ENCODE measurements at places on chromosomes 2 and 18. TPM values are rescaled to one million over a fixed set of nuclear protein-coding genes. Genes with fewer than 3 reads are reported as not detected.

The UGT1A3 gene
- not detected for polyA plus RNA-seq

The CRYBA2 gene
- polyA plus RNA-seq: not detected

DNA sequence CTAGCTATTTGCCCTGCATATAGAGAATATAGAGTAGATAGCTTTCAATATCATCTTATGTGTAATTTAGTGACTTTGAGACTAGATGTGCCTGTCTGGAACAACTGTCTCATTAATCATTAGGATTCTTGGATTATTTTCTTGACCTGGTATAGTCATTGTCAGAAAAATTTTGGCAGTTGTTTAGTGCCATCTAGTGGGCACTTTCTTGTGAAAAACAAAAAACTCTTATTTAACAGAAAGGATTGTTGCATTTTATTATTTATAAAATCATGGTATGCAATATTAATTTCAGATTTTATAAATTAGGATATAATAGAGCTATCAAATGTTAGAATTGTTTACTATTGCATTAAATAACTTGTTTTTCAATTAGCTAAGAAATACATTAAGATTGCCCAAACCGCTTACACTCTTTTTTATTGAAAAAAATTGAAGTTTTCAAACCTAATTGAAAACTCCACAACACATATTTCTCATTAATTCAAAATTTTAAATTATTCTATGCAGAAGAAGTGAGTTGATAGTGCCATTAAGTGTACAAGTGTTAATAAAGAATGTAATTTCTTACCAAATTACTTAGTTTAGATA, 80.3 kb downstream of the DYNAP start:
- peak; percentile 19 for DNase-seq

GRCh38 chr2:203662951-203663350, 43.5 kb upstream of the CD28 start:
- no peak for DNase-seq

DNA sequence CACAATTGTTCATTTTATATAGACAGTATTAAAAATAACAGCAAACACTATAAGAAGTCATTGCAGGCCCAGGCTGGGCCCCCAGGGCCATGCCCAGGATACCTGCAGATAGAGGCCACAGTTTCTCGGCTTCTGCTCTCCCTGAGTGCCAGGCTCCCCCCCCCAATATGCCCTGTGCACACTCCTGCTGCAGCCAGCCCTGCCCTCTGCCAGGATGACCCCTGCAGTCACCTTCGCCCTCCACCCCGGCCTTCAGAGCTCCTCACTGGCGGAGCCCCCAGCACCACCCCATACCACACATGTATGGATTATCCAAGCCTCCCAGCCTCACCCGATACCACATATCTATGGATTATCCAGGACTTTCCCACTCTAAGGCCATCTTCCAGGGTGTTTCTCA, 104.5 kb downstream of the TPO start:
- no peak for DNase-seq

GRCh38 chr2:129729011-129729410, 250.5 kb upstream of the RAB6C start:
- no peak for DNase-seq

DNA sequence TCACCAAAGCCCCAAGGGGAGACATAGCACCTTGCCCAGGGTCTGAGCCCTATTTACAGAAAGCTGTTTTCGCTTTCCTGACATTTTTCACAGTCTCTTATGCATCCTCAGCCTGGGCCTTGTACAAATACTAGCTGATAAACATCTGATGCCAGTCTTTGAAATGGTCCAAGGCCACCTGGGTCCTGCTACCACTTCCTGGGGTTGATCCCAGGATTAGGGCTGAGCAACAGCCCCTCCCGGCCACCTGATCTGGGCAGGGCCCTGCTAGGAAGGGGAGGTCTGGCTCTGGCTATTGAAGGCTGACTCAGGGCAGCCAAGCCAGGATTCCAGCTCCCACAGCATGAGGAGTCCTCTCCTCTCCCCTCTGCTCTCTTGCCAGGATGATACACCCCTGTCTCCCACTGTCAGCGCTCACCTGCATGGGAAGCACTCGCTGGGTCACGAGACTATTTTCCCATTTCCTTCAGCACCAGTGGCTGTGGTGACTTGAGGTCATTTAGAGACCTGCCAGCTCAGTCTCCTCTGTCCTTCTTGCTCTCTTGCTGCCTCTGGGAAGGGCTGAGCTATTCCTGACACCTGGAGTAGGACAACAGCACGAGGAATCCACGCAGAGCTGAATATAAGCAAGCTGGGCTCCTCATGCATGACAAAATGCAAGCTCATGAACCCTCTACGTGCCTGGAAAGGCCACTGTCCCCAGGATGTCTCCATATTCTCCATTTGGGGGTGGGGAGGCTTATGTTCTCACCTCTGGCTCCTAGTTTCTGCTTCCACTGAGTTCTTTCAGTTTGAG, 53.0 kb upstream of the LGALSL start:
- DNase-seq: no peak

- no peak for DNase-seq
These were observed 48.9 kb downstream of the CHST9 start for GRCh38 chr18:27136208-27136535.

DNA sequence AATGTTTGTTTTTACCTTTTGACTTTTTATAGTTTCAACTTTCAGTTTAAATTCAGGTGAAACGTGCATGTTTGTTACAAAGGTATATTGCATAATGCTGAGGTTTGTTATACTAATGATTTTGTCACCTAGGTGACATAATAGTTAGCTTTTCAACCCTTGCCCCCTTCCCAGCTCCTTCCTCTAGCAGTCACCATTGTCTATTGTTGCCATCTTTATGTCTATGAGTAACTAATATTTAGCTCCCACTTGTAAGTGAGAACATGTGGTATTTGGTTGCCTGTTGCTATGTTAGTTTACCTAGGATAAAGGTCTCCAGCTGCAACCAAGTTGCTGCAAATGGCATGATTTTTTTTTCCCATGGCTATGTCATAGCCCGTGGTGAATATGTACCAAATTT, 322.3 kb upstream of the SETBP1 start:
- no peak for DNase-seq

DNA sequence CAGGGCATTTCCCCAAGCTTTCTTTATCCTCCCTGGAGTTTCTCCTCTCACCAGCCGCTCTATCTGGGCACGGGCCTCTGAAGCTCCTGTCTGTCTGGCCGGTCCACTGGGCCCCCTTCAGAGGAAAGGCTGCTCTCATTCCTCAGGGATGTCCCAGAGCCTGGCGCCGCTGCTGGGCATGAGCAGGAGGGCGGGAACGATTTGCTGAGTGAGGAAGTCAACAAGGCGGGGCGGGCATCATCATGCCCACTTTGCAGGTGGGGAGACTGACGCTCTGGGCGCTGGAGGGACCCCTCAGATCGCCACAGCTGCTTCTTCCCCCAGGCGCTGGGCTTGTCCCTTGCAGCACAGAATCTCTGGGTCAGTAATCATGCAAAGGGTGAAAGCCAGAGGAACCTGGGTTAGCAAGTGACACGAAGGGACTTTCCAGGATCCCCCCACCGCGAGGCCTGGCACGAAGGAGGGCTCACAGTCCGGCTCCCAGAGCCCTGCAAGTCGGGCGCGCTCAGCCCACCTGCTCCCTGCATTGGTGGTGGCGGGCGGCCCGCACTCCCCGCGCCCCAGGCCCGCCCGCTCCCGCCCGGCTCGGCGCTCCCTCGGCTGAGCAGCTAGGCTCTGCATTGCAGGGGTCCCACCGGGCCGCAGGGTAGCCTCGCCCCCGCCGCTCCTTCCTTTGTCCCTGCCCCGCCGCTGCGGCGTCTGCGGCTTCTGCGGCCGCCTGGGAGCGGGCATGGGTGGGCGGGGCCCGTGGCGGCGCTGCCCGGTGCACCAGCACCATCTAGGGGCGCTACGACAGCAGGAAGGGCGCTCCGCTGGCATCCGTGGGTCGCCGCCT, 157.8 kb downstream of the CYRIA start:
- no peak for DNase-seq

DNA sequence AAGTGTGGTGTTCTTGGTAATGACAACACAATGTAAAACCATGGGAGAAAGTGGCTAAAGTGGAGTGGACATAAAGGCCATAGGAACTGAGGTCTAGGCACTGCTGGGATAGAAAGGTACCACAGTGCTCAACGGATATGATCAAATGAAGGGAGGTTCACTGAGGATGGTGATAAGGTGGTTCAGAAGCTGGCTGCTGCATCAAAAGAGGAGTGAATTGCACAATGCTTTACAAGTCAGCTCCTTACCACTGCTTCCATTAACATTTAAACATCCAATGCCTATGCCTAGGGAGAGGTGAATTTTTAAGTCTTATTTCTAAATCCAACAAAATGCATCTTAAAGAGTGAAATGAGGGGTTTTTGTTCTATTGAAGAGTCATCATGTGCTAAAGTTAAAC, 100.1 kb upstream of the ITGB6 start:
- DNase-seq: no peak

DNA sequence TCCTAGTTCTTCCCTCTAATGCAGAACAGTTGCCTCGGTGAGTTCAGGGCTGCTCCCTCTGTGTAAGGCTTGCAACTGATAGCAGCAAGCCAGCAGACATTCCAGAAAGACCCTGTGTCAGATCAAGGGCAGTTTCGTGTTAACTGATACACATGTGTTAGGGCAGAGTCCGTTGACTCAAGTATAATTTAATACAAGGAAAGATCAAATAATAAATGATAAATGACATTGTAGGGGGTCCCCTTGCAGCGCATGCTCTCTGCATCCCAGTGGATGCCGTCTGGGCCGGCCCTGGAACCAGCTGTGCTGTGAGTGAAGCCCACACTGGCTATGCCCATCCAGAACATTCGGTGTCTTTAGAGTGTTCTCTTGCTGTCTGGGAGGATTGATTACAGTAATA, 180.3 kb downstream of the AGAP1 start:
- no peak for DNase-seq

- no peak for DNase-seq
These were observed 27.1 kb downstream of the ASB1 start for GRCh38 chr2:238453842-238454241.
